NCI-H1694 (cell line): ENCODE measurements at places on chromosomes 7 and 10.

DNA sequence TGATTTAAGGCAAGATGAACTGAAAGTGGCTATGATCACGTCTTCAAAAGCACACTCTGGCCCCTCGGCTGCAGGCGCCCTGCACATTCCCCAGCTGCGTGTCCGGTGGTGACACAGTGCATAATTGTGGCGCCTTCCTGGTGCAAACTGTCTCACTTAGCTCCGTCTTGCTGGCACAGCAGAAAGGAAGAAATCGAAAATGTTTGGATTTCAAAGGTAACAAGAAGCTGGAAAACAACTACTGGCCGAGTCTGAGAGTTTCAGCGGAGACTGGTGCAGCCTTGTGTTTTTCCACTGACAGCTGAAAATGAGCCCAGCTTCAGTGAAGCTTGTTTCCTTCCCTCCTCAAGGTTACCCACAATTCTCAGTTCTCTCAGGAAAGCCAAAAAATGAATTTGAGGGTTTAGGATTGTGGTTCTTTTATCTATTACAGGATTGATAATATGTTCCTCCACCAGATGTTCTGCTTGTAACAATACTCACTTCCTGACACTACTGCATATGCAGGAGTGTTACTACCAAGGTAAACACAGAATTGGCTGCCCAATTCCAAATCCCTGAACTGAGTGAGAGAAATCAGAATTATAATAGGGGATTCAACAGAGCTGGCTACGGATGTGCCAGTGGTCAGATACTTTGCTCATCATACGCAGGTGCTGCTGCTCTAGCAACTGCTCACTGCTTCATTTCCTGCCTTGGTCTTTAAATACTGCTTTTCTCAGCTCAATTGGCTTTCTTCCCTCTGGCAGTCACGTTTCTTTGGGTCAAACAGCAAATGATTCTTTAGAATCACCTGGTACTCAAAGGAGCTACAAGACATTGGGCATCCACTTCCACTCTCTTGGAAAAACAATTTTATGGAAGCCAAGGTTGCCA is 63.7 kb downstream of the TRUB1 start:
- no peak for DNase-seq

DNA sequence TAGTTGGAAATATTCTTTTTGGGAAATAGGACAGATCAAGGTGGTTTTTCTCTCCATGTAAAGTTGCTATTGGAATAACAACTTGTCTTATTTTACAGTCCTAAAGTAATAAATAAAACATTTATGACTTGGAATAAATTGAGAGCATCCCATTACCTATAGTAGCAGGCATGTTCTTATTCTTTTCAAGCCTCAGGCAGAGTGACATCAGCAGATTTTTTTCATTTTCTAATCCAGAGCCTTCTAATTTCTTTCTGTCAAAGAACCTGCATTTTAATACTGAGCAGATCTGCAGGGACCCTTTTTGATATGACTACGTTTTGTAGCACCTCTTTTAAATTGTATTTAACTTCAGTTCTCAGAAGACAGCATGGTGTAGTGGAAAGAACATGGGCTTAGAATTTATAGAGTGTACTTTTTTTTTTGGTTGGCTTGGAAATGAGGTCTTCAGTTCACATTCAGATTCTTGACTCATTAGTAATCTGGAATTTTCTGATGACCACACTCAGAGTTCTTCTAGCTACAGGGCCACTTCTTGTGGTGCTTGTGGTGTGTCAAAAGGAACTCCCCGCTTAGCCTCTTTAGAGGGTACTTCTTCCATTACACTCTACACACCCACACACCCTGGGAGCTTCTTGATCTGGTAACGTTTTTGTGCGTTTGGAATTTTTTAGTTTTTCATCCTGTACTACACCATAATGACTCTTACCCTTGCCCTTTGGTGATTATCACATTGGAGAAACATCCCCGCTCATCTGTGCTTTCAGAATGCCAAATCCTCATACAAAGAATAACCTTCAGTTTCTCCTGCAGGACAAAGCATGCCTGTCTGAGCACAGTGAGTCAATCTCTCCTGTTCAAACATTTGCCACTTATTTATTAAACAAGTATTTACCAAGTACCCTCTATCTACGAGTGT is 34.6 kb downstream of the AGK start:
- no peak for DNase-seq

GRCh38 chr7:120395526-120396019 is 122.6 kb downstream of the KCND2 start:
- DNase-seq: no peak

GRCh38 chr7:125125315-125125714 is 195.7 kb upstream of the POT1 start:
- DNase-seq: no peak

GRCh38 chr7:28596245-28596935 is 184.1 kb downstream of the CREB5 start:
- DNase-seq: no peak
